ENCODE measurements at places on chromosomes 7 and 10.
A peak's percentile ranks its signal among the peaks of the same experiment; 100 is the strongest.

DNA sequence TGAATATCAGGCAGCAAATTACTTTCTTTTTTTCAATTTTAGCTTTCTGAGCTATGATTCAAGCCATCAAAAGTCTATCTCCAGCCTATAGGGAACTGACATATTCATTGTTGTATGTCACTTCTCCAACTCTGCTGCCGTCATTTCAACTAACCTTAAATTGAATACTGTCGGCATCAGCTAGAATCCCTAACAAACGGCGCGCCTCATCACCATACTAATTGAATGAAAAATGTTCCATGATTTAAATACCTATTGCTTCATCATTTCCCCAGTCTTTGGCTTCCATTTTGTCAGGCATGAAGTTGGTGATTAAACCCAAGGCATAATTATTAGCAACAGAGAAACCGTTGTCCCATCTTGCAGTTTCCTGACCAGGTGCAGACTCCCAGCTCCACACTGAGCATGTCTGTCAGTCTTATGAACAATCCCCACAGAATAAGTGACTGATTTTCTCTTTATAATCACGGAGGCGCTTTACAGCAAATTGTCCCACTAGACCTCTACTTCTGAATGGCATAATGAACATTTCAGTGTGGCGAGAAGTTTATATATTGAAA is 83.5 kb upstream of the NPY start:
- DNase-seq: no peak

DNA sequence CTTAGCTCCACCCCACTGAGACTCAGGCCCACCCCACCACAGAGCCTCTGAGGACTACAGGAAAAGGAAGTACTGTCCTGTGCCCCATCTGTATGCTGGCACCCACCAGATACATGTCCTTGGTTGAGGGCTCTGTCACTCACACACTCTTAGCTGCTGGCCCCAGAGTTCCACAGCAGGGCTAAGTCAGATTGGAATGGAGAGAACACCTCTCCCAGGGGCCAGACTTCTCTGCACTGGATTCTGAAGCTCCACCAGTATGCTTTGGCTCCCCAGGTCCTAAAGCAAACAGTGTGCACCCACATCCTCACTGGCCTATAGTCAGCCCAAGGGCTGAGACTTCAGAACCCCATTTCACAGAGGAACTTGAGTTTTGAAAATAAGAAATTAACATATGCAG is 103.2 kb upstream of the PPP2R2D start:
- DNase-seq: no peak

- no peak for DNase-seq
Measured at GRCh38 chr7:43764807-43765491, 6.5 kb downstream of the BLVRA start.

DNA sequence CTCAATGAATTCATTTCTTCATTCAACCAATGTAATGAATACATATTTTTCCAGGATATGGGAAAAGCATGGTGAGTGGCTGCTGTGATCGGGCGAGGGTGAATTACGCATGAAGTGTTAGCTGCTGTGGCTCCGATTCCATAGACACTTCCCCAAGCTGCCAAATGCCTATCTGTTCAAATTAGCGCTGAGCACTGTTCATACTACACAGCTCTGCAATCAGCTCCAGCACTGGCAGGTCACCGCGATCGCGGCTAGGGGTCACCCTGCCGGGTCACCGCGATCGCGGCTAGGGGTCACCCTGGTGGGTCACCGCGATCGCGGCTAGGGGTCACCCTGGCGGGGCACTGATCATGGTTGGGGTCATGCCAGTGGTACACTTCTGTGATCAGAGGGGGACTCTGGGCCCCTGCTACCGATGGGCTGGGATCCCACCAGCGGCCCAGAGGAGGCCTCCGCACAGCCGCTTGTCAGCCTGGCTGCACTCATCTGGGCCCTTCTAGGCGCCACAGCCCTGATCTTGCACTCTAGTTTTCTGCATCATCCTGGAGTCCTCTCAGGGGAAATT is 49.3 kb downstream of the JAKMIP3 start:
- no peak for DNase-seq

DNA sequence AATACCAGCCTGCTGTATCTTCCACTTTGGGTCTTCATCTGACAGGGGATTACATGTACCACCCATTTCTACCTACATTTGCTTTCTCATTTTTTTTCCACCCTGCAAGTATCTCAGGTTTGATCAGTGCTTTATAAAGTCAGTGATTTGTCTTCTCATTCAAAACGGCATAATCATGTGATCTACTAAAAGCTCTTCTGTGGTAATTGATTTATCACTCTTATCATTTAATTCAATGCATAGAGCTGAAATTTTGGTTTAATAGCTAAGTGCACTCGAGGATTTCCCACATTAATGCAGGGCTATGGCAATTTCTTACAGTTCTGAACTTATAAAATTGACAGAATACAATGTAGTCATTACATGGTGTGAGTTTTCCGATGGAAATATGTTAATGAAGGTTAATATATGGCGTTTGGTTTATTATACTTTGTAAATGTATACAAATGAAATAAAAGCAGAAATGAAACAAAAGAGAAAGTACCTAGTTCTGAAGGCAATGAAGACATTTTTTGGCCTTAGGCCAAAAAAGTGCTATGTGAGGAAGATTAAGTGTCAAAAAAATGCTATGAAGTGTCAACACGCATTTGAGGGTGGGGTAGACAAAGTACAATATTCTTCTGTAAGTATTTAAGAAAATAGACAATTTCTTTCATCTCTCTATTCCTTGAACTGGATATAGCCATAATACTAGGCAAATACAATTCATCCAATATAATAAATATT is 457.3 kb downstream of the ETV1 start:
- DNase-seq: no peak

DNA sequence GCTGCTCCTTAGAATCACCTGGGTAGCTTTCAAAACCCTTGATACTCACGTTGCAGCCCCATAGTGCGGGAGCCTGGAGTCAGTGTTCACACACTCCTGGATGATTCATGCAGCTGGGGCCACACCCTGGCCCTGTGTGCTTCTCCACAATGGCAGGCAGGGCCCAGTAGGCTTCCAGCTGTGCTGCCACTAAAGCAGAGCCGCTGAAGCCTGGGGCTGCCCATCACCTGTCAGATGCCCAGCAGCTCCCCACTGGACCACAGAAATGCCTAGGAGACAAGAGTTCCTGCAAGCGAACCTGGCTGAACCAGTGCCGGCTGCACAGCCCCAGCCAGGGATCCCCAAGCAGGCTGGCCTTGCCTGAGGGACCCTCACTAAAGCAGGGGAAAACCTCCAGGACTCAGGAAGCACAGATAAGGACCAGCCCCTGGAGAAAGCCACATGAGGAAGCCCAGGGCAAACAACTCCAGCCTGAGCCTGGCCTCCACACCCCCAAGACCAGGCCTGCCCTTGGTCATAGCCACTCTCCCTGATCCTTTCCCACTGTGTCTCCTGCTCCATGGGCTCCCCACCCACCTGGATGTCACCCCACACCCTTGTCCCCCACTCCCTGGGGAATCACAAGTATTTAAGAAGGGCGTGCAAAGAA is 111.9 kb downstream of the GRID1 start:
- peak; percentile 67 for DNase-seq

- DNase-seq: no peak
Measured at GRCh38 chr7:8436965-8437364, 3.6 kb downstream of the NXPH1 start.

GRCh38 chr10:132419538-132420468 is 22.8 kb downstream of the PWWP2B start:
- no peak for DNase-seq

DNA sequence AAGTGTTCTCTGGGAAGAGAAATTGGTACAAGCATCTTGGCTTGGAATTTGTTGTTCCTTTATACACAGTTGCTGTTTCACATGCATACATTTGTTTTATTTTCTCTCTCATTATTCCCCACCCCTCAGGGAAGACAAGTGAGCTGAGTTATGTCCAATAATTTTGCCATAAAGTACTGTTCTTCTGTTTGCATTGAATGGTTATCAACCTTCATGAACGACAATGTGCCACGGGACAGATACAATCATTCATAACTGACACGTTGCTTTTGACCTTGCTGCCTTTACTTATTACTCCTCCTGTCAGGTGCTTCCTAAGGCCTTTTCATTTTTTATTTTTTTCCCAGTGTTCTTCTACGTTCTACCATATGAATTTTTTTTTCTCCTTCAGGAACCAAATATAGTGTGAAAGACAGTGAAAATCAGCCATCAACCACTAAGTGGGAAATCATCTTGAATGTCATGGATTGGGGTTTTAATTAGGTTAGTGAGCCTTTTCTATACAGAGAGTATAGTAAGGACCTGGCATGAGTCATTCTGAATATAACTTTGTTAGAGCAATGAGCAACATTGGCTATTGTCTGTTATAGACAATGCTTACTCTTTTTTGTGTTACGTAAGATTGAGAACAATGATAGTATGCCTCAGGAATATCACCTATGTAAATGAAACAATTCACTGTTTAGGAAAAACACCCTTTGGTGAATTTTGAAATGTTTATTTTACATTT is 383.2 kb downstream of the MALRD1 start:
- DNase-seq: no peak
